Left colon (tissue), 2 donors: ENCODE measurements at places on chromosomes 1 and 21. TPM values are rescaled to one million over a fixed set of nuclear protein-coding genes. Genes with fewer than 3 reads are reported as not detected.

- no peak for DNase-seq
These were observed 53.9 kb downstream of the NR5A2 start for GRCh38 chr1:200081151-200081968.

DNA sequence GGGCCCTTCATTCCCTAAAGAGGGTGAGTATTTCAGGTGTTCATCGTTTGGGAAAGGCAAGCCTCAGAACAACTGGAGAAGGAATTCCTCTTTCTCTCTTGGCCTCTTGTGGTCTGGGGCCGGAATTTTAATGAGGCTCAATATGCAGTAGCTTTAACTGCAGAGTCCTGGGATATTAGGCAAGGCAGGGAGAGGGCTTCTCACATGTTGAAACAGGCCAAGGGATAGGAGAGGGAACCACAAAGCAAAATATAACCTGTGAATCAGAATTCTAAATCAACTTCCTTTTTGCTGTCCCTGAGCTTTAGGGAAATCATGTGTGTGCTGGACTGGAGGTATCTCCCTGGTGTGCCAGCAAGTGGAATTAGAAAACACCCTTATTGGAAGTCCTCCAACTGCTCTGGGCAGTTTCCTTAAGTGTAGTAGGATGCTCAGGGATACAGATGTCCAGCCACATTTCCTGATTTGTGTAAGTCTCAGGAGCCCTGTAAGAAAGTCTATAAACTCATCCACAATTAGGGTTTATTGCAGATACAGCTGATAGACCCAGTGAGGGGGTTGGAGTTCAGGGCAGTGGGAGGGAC lies 215.8 kb upstream of the ZRANB2 start:
- DNase-seq, result no peak

The UTS2 gene
- not detected for total RNA-seq

DNA sequence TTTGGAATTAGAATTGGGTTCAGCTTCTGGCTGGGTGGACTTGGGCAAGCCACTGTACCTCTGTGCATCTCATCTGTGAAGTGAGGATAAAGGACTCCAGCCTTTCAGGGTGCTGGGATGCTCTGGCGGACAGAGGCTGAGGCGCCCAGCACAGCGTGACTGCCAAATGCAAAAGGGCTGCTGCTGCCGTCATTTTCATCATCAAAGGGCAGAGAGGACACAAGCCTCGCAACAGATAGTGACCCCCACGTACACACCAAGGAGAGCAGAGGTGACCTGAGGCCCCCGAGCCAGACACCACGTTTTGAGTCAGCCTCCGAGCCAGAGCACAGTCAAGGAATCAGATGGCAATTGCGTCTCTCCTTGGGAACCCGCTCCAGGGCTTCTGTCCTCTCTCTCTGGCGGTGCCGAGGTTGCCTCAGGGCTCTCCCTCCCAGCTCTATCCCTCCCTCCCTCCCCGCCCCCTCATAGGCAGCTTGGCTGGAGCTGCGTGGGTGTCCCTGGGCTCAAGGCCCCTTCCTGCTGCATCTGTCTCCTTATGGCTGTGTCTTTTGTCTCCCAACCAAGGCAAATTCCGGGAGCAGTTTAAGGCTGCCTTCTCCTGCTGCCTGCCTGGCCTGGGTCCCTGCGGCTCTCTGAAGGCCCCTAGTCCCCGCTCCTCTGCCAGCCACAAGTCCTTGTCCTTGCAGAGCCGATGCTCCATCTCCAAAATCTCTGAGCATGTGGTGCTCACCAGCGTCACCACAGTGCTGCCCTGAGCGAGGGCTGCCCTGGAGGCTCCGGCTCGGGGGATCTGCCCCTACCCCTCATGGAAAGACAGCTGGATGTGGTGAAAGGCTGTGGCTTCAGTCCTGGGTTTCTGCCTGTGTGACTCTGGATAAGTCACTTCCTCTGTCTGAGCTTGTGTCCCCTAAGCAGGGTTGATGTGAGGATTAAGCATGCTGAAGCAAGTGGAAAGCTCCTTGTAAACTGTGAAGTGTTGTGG lies 9.0 kb downstream of the HCRTR1 start:
- DNase-seq, result no peak

DNA sequence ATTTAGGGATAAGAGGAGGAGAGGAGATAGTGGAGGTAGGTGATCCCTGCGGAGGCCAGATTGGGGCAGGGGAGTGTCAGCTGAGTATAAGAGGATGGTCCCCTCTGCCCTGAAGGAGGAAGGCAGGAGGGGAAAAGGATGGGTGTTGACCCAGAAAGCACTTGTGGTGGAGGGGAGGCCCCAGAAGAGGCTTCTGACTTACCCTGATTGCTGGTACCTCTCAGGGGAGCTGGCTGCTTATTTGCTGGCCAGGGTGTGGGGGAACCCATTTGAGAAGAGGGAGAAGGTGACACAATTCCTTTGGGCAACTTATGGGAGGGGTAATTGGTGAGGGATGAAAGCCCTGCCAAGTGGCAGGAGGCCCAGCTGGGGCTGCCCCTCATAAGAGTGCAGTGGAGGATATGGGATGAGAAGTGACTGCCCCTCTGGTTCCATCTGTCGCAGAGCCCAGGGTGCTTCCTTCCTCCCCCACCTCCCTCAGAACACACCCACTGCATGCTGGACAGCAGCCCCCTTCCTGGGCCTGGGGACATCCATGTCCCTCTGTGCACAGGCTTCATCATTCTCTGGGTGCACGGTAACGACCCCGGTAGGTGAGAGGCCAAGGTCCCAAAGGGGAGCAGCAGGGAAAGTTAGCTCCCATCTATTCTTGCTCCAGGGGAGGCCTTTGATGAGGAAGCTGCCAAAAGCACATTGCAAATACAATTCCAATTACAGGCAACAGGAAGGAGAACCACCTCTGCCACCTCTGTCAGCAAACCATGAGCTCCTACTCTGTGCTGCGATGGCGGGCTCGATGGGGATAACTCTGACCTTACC lies 1.4 kb upstream of the PCSK9 start:
- DNase-seq, result no peak
